ENCODE measurements at places on chromosomes 3 and 15. TPM values are rescaled to one million over a fixed set of nuclear protein-coding genes. Genes with fewer than 3 reads are reported as not detected.

B4GALT4 gene
- total RNA-seq, result 13.7 TPM

GPR87 gene
- not detected for total RNA-seq

IL17RB gene
- not detected for total RNA-seq

WDR73 gene
- total RNA-seq, result 19.7 TPM

CPLX3 gene
- total RNA-seq, result not detected

ALS2CL gene
- total RNA-seq, result 11.7 TPM

DNA sequence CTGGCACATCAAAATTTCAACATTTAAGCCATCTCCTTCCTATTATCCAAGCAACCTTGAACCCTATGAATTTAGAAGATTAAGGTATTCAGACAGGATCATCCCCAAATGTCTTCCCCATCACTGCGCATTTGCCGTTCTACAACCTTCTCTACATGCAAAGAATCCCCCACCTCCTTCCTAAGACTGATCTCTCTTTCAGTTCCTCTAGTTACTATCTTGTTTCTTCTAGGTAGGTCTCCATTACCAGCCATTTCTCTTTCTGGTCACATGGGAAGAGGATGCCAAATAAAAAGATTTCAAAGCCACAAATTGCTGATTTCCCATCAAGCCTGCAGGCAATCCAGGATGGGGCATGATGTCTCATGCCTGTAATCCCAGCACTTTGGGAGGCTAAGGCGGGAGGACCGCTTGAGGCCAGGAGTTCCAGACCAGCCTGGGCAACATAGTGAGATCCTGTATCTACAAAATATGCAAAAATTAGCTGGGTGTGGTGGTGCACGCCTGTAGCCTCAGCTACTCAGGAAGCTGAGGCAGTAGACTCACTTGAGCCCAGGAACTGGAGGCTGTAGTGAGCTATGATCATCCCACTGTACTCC, 29.7 kb upstream of the MTMR10 start:
- DNase-seq, result no peak

DNA sequence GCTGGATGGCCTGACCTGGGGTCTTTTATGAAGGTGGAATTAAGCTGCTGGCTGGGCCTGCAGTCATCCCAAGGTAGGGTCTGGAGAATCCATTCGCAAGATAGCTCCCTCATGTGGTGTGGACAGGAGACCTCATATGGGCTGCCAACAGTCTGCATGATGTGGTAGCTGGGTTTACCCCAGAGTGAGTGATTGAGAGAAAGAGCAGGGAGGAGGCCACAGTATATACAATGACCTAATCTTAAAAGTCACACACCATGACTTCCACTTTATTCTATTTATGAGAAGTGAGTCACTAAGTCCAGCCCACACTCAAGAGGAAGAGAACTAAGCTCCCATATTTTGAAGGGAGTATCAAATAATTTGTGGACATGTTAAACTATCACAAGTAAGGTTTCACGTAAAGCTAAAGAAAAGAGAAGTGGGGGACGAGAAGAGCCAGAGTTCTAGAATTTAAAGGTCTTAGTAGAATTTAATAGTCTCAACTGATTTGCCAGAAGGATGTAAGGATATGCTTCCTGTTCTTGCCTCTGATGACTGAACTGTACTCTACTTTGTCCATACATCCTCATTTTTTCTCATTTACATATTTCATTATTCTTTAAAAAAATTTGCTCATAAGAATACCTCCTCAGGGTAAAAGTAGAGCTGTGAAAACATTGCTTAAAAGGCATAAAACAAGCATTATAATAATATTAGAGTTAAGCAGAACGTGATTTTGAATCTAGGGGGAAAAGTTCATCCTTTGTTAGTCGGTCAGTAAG, 184.4 kb downstream of the PEX5L start:
- DNase-seq, result no peak

DNA sequence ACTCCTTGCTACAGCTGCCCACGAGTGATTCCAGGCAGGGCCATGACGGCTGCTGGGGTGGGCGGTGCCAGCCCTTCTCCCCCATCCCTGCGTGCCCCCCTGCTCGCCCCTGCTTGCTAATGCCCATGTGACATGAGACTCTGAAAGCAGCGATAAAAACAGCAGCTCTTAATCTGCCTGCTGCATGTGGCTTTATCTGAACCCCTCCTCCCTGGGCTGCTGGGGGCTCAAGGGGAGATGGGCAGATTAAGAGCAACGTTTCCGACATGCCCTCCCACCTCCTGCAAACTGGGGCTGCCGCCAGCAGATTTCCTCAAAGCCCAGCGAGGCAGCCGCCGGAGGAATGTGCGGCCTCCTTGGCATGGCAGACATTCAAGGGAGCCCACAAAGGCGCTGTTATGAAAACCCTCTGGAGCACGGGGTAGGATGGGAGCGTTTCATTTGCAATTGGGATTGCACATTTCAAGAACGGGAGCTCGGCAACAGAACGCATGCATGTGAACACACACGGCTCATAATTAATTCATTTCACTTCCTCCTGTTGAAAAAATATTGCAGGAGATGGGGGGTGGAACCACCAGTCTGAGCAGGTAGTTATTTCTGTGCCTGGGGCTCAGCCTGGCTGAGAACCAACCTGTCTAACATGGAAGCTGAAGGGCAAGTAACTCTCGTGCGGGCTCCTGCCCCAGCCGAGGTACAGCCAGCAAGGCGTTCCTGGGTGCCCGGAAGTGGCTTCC, 504.2 kb upstream of the PROK2 start:
- no peak for DNase-seq

GRCh38 chr3:177730814-177731213, 533.5 kb upstream of the TBL1XR1 start:
- DNase-seq, result no peak

GRCh38 chr3:23166276-23166675, 36.9 kb upstream of the UBE2E2 start:
- no peak for DNase-seq

GRCh38 chr3:35671483-35671882, 32.2 kb downstream of the ARPP21 start:
- no peak for DNase-seq

GRCh38 chr3:178370387-178370786, 165.8 kb upstream of the KCNMB2 start:
- DNase-seq, result no peak

- DNase-seq, result peak; percentile 91
These were observed at the start of gene LARP6 for GRCh38 chr15:70853973-70854665. LARP6 (minus strand) TSS chr15:70854157; CDS start chr15:70854088, 69 bp downstream.

DNA sequence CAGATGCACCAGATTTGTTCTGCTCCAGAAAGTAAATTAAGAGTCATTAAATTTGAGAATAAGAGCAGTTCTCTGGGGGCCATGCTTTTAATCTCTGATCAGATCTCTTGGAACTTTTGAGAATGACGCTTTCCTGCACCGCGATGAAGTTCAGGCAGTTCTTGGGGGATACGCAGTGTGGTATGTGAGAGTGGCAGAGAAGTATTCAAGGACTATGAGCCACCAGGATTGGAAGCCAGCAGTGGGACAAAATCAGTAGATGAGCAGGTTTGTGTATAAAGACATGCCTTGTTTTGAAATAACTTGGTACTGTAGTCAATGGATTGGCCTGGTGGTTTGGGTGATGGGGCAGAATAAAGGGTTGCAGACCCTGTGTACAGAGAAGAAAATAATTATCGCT, 483.6 kb downstream of the ERC2 start:
- no peak for DNase-seq

- no peak for DNase-seq
These were observed 30.8 kb downstream of the ACSBG1 start for GRCh38 chr15:78203346-78204225.

- no peak for DNase-seq
These were observed 24.4 kb upstream of the ATP2B2 start for GRCh38 chr3:10529809-10530208.
